RPMI8226 (cell line): ENCODE measurements at places on chromosomes 5 and 9.

DNA sequence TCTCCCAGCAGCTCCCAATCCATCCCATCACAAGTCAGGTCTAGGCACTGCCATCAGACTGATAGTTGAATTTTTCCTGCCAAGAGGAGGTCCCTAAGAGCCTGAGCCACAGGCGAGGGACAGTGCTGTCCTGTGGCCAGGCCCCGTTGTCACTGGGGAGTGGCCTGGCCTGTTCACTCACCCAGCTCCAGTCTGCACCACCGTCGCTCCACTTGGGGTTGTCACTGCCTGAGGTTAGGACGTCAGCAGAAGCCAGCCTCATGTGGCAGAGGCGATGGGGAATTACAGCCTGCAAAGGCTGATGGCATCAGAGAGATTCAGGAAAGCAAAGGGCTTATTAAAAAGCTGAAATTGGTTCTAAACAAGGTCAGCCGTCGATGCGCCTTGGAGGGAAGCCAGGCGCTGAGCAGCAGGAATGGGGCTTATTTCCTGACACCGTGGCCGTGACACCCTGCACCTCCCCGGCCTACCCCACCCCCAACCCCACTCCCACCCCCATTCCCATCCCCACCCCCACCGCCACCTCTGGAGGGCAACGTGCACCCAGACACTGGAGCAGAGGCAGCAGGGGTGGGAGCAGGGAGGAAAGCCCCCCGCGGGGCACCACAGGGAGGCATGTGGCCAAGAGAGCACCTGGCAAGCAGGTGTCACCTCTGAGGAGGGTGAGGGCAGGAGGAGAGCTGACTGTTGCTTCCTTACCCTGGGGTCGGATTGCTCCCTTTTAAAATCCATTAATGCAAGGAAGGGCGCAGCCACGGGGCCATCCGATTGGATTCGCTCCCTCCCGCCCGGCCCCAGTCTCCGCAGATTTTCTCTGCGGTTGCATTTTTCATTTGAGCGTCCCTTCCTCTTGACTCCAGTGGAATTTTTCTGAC is 3.1 kb upstream of the DBH start:
- DNase-seq: peak; percentile 79

- no peak for DNase-seq
Measured at GRCh38 chr5:10301842-10302610, 5.7 kb downstream of the CMBL start.

DNA sequence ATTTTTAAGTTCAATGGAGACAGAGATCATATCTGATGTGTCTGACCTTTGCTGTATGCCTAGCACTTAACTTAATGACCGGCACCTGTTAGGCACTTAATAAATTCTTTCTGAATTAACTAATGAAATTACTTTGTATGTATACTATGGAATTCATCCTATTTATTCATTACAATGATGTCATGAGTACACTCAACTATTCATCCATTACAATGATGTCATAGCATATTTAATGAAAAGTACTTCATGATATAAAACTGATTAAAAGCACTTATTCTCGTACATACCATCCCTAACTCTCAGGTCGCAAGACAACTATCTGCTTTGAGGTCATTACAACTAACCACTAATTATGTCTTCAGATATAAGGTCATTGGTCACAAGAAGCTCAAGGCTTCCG is 1131.6 kb downstream of the DTWD2 start:
- no peak for DNase-seq

GRCh38 chr5:79959407-79959806 is 31.7 kb downstream of the MTX3 start:
- no peak for DNase-seq

DNA sequence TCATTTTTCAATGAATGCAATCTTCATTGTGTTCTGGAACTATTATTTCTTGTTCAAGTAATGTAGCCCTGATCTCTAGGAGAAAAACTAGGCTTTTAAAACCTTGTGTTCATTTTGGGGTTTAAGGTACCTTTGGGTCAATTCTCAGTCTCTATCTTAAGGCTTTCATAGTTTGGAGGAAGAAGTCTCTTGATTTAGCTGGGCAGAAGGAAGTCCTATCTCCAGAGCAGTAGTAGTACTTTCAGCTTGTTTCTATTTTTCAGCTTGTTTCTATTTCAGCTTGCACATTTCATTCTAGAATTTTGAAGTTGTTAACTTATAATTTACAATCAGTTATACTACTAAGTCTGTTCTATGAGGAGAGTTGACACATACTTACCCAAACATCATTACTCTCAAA is 15.2 kb downstream of the CSNK1G3 start:
- no peak for DNase-seq

DNA sequence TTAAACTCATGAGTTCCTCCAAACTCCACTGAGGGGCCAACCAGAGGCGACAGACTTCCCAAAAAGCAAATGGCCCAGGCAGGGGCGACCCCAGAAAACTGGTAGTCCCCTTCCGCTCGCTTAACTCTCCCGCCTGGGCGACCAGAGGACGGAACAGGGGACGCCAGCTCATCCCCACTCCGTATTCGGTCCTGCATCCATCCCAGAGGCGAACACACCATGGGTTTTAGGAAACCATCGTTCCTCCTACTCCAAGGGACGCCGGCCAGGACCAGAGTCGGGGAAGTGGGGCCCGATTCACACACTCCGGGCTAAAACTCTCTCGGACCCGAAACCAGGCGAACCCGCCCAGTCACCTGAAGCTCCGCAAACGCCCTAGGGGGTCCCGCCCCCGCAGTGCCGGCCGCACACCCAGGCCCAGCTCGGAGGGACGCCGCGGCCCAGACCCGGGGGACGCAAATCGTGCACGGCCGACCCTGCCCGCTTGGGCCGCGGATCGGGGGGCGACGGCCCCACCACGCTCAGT is 478 bp downstream of the TEX10 start:
- peak; percentile 26 for DNase-seq

DNA sequence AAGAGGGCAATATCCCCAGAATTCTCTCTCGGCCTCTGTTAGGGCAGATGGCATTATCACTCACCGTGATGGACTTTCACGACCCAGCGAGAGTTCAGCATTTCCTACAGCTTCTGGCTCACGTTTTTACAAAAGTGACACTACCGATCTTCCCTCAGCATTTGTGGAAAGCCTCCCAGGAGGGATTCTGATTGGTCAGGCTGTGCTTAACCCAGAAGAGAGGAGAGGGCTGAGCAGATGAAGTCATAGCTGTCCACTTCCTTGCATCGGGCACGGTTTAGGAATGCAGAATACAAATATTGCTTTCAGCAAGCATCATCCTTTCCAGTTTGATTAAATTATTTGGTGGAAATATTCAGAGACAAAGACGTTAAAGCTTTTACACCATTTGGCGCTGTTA is 277.4 kb upstream of the MSX2 start:
- DNase-seq: no peak

GRCh38 chr9:120388003-120388855 is 191.7 kb downstream of the CDK5RAP2 start:
- no peak for DNase-seq

DNA sequence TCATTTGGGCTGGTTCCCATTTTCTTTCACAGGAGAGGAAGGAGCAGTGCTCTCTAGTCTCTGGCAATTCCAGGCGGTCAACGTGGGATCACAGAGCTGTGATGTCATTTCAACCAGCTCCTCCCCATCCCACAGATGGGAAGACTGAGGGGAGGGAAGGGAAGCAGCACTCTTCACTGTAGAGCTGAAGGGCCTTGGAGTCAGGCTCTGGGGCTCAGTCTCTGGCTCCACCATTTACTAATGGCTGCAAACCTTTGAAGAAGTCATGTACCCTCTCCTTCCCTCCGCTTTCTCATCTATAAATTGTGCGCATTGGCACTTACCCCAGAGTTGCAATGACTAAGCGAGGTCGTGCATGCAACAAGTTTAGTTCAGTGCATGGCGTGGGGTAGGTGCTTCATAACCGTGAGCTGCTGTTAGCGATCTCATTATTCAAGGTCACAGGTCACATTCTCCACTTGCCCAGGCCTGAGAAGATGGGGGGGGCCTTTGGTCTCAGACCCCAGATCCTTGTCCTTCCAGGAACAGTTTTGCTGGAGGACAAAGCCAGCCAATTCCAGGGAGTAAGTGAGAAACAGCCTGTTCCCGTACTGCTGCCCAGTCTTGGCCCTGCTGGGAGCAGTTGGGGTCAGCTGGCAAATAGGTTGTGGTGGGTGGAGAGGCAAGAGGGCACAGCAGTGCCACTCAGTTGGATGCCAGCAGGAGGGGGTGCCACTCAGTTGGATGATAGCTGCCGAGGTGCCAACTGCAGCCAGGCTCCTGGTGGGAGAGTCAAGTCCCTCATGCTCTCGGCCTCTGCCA is 136.7 kb downstream of the RGS3 start:
- no peak for DNase-seq

DNA sequence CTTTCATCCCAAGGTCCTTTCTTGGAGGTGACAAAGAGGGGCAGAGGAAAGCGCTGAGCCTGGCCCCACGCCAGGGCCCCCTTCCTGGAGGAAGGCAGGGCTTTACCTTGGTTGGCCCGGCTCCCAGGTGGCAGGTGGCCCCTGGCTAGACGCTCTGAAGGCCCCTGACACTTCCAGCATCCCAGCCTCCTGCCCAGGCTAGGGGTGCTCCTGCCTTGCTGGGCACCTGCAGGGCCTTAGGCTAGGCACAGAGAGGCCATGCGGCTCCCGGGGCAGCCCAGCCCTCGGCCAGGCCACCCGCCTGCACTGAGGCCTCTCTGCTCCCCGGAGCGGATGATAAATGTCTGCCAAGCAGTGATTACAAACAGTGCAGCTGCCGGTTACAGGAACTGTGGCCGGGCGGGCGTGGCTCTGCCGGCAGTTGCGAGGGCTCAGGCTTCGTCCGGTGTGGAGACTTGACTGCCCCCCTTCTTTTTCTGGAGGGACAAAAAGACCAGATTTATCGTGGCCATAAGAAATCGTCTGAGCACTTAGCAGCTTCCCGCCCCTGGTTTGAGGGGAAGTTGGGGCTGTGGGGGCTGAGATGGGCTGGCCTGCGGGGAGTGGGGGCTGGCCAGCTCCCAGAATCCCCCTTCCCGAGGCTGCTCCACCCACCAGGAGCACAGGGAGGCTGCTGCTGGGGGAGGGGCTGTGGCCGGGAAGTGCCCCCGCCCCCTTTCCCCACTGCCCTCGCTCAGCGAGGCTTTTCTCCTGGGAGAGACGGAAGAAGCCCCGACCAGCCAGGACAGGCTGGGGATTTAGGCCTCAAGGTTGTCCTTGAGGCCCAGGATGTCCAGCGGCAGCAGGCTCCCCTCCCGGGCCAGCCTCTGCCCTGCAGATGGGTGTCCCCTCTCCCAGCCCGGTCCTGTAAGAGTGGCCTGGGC is 31.6 kb upstream of the UBAC1 start:
- peak; percentile 85 for DNase-seq

GRCh38 chr9:93663877-93664548 is 87.6 kb downstream of the PHF2 start:
- no peak for DNase-seq

DNA sequence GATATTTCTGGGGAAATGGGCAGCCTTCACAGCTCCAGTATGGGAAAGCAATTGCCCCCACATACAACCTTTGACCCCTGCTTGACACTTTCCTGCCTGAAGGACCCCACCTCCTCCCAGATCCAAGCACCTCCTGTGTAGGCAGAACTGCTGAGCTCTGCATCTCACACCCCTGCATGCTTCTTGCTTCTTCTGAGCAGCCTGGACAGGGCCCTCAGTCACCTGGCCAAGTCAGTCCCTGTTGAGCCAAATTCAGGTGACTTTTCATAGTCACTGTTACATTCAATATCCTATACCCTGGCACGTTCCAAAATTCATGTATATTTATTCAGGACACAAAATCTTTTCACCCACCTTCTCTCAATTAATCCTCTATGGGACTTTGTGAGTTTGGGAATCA is 30.4 kb upstream of the CTSL start:
- no peak for DNase-seq

DNA sequence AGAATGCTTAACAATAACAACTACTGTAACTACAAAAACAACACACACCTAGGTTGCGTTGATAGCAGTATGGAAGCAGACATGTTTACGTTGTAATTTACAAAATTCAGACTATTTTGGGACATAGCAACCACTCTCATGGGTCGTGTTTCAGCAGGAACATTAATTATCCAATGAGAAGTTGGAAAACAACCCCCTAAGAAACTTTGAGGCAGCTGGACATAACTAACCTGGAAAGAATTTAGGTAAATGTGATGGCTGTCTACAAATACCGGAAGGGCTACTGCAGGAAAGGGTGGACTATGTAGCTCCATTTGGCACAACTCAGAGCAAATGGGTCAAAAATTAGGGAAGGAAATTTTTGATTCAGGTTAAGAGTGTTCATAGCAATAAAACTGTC is 409.3 kb downstream of the ADGRV1 start:
- no peak for DNase-seq

DNA sequence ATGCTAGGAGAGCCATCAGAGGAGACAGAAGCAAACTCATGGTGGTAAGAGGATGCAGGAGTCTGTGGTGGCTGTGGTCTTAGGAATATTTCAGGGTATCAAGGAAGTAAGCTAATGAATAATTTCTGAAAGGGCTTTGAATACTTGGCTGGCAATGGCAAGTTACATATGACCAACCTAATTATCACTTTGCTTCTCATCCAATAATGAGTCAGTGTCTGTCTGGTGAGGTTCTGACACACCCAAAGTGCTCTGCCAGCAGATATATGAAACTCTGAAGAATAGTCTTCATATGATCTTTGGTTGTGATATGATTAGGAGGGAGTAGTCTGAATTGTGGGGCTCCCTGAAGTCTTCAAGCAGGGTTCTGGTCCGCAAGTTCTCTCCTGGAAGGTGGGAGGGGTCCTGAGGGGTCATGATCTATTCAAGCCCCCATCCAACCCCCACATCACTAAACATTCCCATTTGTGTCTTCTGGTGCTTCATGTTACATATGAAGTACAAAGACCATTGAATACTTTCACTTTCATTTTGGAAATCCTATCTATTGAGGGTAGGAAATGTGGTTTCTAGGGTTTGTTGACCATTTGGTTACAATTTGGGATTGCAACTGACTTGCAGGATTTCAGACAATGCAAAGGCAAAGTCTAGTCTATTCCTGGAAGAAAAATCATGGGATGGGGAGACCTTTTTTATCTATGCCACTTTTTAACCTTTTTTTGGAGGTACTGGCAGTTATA is 199.9 kb upstream of the CDKN2B start:
- peak; percentile 7 for DNase-seq

DNA sequence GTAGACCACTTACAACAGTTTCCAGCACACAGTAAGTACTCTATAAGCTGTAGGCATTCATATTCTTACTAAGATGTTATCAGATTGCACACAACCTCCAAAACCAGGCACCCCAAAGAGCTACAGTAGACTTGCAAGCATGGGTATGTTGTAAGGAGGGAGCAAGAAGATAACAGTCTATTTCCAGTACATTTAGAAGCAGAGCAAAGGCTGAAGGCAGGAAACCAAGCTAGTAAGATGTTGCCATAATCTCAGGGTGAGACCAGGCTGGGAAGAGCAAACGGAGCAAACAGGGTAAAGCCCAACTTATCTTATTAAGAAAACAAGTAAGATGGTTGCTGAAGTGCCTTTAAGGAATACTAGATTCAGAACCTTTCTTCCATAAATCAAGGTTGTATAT is 161.1 kb downstream of the GLIS3 start:
- no peak for DNase-seq

DNA sequence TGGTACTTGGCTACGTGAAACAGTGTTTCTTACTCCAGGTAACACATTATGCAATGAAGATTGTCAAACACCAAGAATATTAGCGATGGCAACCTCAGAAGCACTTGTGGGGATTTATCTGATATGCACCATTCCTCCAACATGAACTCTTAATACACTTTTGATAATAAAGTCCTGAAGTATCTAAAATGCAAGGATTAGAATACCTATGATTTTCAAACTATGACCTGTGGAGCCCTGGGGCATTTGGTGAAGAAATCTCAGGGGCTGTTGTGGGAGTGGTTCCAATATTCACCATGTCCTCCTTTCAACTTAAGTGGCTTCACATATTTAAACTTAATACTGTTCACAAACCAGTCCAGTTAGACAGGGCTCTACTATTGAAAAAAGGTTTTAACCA is 214.6 kb upstream of the POU5F2 start:
- no peak for DNase-seq

- no peak for DNase-seq
Measured at GRCh38 chr5:31408814-31409213, 123.1 kb downstream of the DROSHA start.
